NCI-H187 treated with DMSO at 0.1 percent for 48 hours (cell line): ENCODE measurements at places on chromosomes 5 and 9.

- no peak for DNase-seq
Measured at GRCh38 chr5:113598926-113599325, 85.4 kb downstream of the YTHDC2 start.

- no peak for DNase-seq
Measured at GRCh38 chr9:88198341-88198807, 60.1 kb upstream of the SPATA31C2 start.

GRCh38 chr5:158552241-158552640 is 547.5 kb downstream of the EBF1 start:
- no peak for DNase-seq

- DNase-seq: no peak
Measured at GRCh38 chr5:153752890-153753289, 262.4 kb downstream of the GRIA1 start.

GRCh38 chr9:37348917-37349316 is 73.6 kb upstream of the GRHPR start:
- DNase-seq: no peak

GRCh38 chr5:2904956-2905355 is 153.5 kb upstream of the IRX2 start:
- DNase-seq: no peak

GRCh38 chr9:37010180-37010579 is 23.9 kb downstream of the PAX5 start:
- DNase-seq: no peak

GRCh38 chr9:99166149-99166548 is 55.6 kb downstream of the ALG2 start:
- DNase-seq: no peak

- DNase-seq: no peak
Measured at GRCh38 chr5:175170899-175171298, 273.1 kb downstream of the DRD1 start.

DNA sequence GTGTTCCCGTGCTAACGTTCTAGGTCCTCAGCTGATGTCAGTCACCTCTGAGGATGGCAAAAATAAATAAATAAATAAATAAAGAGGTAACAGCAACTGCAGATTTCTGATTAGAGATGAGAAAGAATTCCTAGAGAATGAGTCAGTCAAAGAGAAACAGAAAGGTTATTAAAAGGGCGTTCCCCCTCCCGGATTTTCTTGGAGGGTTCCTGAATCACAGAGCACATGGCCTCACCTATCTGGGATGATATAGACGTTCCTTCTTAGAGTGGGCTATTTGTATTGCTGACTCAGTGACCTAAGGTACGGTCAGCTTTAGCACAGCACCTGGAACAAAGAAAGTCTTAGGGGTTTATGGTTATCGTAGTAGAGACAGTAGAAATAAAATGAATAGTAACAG is 30.6 kb downstream of the HTR4 start:
- DNase-seq: no peak

DNA sequence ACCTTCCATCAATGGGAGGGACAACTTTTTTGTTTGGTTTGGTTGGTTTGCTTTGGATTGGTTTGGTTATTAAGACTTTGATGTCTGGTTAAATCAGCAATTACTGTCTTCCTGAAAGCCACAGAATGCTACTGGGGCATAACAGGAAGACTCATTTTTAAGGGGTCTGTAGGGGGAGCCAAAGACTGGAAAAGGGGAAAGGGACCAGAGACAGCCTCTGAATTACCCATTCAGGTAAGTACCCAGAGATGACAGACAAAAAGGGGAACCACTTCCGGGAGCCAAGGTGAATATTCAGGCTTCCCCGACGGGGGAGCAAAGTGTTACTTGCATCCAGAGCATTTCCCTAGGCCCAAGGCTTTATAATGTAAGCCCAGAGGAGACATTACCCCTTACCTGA is 4.6 kb upstream of the FEM1C start:
- DNase-seq: no peak

GRCh38 chr9:104068546-104068945 is 25.6 kb upstream of the SMC2 start:
- no peak for DNase-seq

GRCh38 chr5:2891781-2892180 is 140.3 kb upstream of the IRX2 start:
- no peak for DNase-seq

- no peak for DNase-seq
Measured at GRCh38 chr9:22079873-22080341, 70.8 kb upstream of the CDKN2B start.

GRCh38 chr5:116011046-116011445 is 21.2 kb upstream of the ARL14EPL start:
- DNase-seq: no peak

DNA sequence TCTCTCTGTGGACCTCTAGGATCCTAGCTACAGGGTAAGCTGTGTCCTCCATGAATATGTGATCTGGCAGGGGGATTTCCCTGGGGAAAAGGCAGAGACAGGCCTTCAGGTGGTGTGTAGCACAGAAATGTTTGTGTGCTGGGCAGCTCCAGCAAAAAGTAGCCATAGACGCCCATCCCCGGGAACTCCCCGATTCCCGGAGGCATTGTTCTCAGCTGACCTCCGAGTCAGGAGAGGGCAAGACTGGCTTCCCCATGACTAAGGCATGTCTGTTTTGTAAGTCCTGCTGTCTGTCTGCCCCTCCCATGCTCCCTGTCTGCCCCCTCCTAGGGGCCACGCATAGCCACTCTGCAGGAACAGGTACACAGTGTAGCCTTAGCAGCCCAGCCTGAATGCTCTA is 834.5 kb downstream of the PTPRD start:
- DNase-seq: no peak

DNA sequence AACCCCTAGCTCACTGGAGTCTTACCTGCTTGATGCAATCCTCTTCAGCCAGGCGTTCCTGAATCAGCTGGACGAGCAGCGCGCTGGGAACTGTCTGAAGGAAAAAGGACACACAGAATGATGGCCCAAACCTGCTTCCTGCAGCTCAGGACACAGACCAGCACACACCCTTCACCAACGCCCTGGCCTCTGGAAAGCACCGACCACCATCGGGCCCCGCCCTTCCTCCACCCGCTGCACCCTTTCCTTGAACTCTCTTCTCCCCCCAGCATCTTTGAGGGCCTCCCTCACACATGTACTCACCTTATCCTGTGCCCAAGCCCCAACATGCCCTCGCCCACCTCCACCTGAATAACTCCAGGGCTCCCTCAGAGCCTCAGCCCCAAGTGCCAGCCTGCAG is 23.3 kb downstream of the AK8 start:
- DNase-seq: no peak

- DNase-seq: no peak
Measured at GRCh38 chr9:72524820-72525540, 3.6 kb downstream of the TMC1 start.

DNA sequence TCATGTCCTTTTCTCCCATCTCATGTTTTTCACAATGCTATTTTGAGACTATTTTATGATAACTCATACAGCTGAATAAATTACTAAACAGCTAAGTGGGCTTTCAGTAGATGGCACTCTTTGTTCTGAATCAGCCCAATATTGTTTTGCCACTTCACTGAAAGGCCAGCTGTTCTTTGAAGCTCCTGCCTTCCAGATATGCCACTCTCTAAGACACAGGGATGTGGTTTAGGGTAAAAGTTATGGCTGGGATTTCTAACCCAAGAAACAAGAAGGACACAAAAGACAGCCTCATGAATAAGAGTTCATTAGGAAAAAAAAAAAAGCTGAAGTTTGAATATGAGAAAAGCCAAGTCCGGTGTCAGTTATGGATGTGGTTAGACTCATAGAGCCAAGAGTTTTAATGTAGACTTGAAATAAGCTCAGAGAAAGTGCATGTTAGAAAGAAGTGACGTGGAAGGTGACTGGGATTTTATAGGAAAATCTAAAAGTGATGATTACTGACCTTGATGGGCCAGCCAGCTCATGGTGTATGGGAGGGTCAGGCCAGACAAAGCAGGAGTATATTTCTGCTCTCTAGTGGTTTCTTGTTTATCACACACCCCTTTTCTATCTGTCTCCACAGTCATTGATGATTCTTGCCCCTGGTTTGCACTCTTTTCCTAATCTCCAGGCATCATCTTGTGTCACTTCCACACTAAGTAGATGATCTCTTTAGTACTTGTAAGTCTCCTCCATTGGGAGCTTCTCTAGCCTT is 488.5 kb downstream of the NR2F1-AS1 start:
- no peak for DNase-seq
